NT2/D1 (cell line): ENCODE measurements at places on chromosomes 1 and 21.
A peak's percentile ranks its signal among the peaks of the same experiment; 100 is the strongest.

DNA sequence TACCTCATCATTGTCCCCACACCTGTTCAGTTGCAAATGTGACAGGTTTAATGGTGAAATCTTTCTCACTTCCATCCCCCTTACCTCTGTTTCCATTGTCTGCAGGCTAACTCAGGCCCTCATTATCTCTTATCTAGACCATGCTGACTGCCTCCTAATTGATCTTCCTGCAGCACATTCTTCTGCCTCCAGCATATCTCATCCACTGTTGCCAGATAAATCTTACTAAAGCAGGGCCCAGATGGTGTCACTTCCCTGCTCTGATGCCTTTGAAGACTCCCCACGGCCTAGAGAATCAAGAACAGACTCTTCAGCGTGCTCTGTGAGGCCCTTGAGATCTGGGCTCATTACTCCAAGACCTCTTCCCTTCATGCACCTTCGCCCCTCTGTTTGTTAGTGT lies 230.1 kb downstream of the DUSP10 start:
- DNase-seq: no peak

DNA sequence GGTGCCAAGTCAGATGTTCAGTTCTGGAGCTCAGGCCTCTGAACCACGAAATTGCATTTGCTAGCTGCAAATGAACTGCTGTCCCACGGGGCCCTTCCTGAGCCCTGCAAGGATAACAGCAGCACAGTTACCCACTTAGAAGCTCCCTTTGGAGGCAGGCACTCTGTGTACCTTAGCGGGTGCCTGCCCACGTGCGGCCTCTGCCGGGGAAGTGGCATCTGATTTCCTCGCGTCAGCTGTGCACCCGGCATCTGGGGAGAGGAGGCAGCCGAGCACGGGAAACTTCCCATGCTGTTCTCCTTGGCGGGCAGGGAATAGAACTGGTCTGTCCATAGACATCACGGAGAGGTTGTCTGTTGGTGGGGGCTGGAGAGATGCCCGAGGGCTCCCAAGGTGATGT lies 148.0 kb upstream of the C1orf174 start:
- no peak for DNase-seq

GRCh38 chr1:20383631-20384030 lies 93.0 kb downstream of the VWA5B1 start:
- no peak for DNase-seq

GRCh38 chr1:200751717-200752116 lies 13.0 kb downstream of the CAMSAP2 start:
- no peak for DNase-seq

GRCh38 chr21:31894457-31894856 lies 21.6 kb downstream of the HUNK start:
- DNase-seq: no peak

DNA sequence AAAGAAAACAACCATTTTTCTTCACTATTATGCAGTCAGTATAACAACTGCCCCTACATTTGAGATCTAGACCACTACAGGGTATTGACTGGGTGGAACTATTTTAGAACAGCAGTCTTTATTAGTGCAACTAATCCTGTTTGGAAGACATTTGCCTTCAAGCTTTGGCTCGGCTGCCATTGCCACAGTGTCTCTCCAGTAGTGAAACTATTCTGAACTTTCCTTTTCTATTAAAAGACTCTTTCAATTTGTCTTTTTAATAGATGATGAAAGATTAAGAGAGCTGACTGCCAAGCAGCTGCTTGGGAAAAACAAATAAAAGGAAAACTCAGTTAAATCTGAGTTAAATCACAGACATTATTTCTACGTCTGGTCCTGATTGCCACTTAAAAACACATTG lies 49.3 kb downstream of the LPGAT1 start:
- DNase-seq: no peak

DNA sequence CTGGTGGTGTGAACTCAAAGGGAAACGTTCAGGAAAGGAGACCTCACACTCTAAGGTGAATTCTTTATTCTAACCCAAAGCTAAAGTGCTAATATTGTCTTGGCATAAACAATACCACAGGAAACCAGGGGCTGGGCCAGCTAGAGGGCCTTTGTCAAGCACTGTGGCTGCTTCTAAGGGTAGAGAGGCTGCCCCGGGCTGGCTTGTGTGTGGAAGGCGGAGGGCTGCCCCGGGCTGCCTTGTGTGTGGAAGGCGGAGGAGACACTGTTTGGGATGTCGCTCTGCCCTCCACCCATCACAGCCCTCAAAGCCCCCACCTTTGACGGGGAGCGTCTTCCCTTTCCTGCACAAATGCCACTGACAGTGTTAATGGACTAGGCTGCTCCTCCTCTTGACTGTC lies 216.8 kb downstream of the TOMM20 start:
- no peak for DNase-seq

GRCh38 chr1:20678599-20678998 lies 17.4 kb upstream of the DDOST start:
- DNase-seq: no peak

- DNase-seq: no peak
These were observed 119.1 kb downstream of the PTPRU start for GRCh38 chr1:29355375-29355774.

- no peak for DNase-seq
These were observed 26.9 kb downstream of the IGSF21 start for GRCh38 chr1:18134324-18135046.

- no peak for DNase-seq
These were observed 15.2 kb downstream of the ADCY10 start for GRCh38 chr1:167898578-167899222.

- DNase-seq: no peak
These were observed 15.7 kb downstream of the ASPM start for GRCh38 chr1:197130677-197131304.

- DNase-seq: no peak
These were observed 12.4 kb downstream of the TMCC2 start for GRCh38 chr1:205240118-205240517.

DNA sequence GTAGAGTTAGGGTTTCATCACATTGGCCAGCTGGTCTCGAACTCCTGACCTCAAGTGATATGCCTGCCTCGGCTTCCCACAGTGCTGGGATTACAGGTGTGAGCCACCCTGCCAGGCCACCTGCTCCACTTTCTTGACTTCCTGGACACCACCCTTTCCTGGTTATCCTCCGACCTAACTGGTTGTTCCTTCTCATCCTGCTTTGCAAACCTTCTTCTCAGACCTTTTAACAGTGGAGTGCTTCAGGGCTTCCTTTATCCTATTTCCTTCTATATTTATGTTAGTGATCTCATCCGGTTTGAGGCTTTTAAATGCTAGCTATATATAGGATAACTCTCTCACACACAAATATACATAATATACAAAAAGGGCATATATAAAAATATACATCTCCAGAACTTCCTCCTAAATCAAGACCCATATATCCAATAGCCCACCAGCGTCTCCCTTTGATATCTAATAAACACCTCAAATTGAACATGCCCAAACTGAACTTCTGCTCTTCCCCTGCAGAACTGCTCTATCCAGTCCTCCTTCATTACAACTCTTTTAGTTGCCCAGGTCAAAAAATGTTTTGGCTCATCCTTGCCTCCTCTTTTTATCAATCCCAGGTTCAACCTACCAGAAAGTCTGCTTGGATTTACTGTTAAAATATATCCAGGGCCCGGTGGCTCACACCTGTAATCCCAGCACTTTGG lies 19.5 kb upstream of the UQCRHL start:
- no peak for DNase-seq

- DNase-seq: peak; percentile 68
These were observed 7.6 kb downstream of the NHLH1 start for GRCh38 chr1:160374306-160375110.

GRCh38 chr1:245279346-245279745 lies 124.6 kb downstream of the KIF26B start:
- no peak for DNase-seq

GRCh38 chr1:175471039-175471800 lies 272.2 kb downstream of the TNR start:
- no peak for DNase-seq

DNA sequence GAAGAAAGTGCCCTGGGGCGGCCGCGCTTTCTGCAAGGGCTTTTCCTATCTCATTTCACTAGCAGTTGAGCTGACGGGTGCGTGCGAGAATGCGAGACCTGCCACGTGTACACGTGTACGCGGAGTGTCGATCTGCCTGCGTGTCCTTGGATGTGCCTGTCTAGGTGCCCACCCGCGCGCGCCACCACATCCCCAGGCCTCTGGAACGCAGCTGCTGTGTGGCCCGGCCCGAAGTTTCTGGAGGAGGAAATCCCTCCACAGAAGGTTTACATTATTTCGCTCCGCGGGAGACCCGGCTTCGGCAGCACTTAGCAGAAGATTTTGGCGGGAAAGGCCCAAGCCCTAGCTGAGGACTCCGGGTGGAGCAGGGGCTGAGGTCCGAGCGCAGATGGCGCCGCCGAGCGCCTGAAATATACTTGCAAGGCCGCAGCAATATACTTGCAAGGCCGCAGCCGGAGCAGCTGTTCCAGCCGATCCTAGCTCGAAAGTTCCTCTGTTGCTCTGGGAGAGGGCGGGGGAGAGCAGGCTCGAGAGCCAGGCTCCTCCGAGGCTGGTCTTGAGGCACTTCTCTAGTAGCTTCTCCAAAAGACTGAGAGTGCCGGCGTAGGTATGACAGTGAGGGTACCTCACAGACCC lies 3.9 kb downstream of the TBX15 start:
- DNase-seq: no peak

- DNase-seq: no peak
These were observed 54.1 kb downstream of the TAS1R2 start for GRCh38 chr1:18805150-18805879.
